ENCODE measurements at places on chromosomes 11 and 22.

DNA sequence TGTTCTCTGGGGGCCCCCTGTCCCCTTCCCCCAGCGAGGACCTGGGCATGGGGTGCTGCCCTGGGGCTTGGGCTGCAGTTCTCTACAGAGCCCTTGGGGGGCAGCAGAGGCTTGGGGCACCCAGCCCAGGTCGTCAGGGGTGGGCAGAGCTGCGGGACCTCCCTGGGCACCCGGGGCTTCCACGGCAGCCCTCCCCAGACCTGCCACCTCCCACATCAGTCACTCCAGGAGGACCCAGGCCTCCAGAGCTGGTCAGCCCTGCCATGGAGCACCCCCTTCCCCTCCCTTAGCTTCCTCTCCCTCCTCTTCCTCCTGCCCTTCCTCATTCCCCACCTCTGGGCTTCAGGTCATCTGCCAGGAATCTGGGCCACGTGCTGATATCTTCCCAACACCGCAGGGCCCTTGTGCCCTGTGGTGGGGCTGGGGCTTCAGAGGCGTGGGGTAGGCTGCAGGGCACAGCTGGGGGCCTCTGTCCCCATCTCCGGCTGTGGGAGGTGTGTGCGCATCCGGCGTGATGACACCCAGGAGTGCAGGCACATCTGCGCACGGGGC lies 5.8 kb downstream of the TSPAN4 start:
- peak; percentile 66 for DNase-seq

DNA sequence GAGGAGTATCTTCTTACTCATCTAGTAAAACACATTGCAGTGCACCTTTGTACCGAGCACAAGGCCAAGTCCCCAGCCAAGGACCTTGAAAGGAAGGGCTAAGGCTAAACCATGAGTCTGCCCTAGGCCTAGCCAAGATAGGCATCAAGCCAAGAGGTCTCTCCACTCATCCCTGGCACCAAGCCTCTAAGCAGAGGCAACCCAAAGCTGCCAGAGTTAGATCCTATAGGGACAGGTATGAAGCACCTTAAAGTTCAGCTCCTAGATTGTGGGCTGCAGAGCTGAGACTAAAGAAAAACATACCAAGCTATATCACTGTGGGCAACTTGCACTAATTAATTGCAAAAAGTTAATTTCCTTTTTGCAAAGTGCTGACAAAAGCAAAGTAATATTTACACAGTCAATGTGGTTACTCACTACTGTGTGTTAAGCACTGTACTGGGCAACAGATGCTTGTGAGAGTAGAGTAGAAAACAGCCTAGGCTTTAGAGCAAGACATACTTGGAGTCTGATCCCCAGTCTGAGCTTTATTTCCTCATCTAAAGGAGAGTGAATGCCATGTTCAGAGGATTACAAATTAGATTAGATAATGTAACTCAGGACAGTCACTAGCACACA lies 7.2 kb downstream of the COA4 start:
- no peak for DNase-seq

DNA sequence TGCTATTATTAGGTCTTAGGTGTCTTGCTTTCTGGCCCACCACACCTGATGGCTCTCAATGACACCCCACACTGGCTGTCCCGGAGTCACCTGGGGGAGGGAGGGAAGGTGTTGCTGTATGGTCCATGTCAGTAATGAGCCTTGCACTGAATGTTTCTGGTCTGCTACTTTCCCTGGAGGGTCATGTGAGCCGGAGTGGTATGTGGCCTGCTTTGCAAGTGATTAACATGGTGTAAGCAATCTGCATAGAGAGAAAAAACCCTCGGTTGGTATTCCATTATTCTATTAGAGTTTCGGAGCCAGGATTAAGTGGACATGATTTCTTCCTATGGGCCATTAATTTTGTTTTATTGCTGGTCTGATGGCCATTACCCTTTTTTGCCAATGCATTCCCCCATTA lies 63.9 kb downstream of the PKNOX2 start:
- no peak for DNase-seq

- no peak for DNase-seq
Observed at GRCh38 chr11:123193742-123194141, 1.3 kb downstream of the CLMP start.

DNA sequence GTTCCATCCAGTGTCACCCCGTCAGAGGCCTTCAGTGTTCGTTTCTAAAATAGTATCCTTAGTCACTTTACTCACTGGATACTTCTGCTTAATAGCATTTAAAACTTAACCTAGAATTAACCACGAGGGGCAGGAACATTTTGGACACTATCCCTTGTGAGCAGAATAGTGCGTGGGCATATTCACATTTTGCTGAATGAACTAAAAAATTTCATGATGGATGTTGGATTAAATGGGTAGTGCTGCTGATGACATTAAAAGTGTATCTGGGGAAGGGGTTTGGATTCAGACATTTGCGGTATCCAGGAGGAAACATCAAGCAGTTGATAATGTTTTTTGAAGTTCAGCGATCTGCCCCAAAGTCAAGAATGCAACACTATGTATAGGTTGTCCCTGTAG lies 750 bp upstream of the NAT10 start:
- DNase-seq: no peak

GRCh38 chr11:95912902-95913560 lies 10.9 kb downstream of the MTMR2 start:
- DNase-seq: no peak

DNA sequence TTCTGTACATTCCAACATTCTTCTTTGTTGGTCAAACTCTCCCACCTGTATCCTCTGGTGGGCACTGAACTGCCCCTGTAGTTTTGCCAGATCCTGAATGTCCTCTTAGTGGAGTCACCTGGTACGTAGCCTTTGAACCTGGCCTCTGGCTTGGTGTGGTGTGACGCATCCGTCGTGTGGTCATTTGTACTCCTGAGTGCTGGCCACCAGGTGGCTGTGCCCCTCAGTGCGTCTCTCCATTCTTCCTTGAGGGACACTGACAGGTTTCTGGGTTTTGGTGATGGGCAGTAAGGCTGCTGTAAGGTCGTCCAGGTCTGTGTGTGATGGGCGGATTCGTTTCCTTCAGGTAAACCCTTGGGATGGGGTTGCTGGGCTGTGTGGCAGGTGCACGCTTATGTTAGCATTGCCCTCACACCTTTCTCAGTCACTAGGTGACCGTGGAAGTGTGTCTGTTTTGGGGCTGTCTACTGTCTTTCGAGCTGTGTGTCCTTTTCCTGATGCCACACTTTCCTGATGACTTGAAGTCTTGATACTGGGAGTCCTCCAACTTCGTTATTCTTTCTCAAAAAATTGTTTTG lies 13.6 kb upstream of the RANBP1 start:
- DNase-seq: no peak

- DNase-seq: no peak
Observed at GRCh38 chr22:49953680-49954344, 6.8 kb upstream of the PIM3 start.

DNA sequence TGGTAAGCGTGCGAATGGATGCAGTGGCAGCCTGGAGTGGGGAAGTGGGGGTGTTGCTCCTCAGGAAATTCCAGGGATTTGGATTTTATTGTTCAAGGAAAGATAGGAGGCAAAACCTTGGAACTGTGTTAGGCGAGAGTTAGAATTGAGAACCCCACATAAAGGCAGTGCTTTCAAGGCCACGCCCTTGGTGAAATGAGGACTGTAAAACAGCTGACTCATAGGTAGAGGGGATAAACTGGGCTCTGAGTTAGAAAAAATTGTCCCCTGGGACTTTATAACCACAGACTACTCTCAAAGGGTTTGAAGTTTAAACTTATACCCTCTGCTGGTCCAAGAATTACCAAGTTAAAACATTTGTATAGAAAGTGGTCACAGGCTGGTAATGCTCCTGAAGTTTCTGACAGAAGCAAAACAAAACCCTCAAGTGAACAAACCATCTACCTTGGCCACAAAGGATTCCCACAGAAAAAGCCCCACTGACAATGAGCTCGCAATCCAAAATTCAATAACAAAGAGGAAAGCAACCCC lies 250.3 kb upstream of the TBCEL start:
- DNase-seq: no peak

DNA sequence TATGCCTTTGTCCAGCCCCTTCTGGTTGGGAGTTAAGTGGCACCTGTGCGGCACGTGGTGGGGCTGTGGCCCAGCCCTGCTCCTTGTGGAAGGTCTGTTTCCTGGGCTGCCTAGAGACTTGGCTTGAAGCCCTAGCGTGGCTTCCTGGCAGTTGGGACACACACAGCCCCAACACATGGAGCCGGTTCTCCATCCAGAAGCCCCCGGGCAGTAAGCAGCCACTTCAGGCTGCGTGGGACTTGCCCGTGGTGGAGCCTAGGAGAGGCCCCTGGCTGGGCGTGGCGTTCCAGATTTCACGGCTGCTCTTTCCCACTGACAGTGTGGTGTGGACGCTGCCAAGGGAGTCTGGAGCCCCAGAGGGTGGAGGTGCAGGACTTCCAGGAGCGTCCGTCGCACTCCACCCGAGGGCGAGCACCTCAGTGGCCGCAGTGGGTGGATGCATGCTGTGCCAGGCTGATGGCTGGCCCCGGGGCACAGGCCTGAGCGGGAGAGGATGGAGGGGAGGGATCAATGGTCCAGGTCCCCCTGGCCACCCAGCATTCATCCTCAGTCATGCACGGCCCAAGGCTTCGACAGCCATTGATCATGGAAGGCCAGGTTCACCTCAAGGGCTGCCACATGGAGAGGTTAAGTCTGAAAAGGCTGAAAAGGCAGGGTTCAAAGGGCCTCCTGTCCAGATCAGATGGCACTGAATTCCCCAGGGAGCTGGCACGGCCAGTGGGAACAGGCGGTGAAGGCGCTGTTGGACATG lies 9.3 kb downstream of the CCND1 start:
- no peak for DNase-seq

- no peak for DNase-seq
Observed at GRCh38 chr11:117057317-117057716, 40.9 kb downstream of the SIK3 start.

DNA sequence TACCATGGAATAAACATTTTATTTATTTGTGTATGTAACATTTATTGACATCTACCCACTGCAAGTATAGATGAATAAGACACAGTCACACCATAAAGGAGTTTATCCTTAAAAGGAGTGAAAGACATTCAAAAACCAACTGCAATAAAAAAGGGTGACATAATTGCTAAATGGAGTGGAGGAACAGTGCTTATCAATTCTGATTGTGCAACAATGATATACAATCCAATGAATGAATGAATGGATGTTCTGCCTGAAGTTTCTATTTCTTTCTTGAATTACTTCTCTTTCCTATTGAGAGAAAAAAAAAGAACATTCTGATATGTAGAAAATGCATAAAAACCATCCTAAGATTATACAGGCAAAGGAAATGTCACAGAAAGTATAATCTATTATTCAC lies 10.0 kb downstream of the MMP7 start:
- no peak for DNase-seq

DNA sequence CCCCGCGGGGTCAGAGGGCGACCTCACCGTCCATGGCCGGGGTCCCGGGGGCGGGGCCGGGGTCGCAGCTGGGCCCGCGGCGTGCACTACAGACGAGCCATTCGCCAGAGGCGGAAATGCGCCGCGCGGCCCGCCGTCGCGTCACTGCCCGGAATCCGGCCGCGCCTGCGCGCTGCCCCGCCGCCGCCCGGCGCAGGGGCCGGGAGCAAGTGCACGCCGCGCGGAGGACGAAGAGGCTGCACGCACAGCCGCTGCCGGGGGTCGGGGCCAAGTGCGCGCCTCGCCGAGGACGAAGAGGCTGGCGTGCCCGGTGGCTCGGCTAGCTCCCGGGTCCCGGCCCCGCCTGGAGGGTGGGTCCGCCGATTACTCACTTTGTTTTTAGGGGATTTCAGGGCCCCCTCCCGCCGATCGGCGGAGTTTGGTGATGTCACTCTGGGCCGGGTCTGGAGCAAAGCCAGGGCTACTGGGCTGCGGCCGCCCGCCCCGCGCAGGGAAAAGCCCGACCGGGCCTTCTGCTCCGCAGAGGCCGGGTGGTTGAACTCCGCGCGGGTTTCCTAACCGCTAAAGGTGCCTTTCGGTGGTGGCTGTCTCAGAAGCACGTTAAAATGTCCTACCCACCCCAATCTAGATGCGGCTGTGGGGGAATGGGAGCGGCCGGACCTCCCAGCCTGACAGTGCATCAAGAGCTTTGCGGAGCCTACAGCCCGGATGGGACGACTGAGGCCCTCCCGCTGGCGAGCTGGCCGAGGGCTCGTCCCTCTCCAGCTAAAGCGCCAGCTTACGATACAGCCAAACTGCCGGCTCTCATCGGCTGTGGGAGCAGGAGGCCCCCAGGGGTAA lies at the start of gene RELA:
Gene RELA (minus strand): TSS at position 118 of the 840 bp plus-strand sequence. CDS start 84 bp downstream, at position 34.
- DNase-seq: peak; percentile 91

GRCh38 chr22:37148031-37148651 lies 1.6 kb downstream of the IL2RB start:
- peak; percentile 45 for DNase-seq

DNA sequence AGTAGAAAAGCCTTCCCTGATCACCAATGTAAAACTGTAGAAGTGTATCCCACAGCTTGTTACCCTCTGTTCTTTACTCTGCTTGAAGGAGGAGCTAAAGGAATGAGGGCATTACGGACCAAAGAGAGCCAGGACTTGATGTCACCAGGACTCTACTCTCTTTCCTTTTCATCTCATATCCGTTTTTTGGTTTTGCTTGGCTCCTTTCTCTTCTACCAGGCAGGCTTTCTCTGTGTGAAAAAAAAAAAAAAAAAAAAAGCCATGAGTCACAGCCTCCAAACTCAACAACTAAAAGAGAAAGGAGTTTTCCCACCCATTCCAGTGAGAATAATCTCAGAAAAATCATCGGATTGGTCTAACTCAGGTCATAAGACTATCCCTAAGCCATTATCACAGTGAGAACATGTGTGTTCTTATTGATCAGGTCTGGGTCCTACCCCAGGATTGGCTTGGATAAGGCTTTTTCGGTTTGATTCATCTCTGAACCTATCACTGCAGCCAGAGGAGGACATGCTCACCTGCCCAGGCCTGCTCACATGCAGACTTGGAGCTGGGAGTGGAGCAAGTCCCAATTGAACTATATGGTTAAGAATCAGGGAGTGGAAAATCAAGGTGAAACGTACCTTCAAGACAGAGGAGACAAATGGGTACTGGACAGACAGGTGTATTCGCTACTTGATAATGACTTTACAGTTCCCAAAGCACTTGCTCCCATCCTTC lies 19.4 kb upstream of the LRRC55 start:
- DNase-seq: no peak

- DNase-seq: no peak
Observed at GRCh38 chr11:57815476-57815875, 53.9 kb downstream of the CTNND1 start.

GRCh38 chr22:30649430-30650007 lies 13.9 kb downstream of the SLC35E4 start:
- no peak for DNase-seq

DNA sequence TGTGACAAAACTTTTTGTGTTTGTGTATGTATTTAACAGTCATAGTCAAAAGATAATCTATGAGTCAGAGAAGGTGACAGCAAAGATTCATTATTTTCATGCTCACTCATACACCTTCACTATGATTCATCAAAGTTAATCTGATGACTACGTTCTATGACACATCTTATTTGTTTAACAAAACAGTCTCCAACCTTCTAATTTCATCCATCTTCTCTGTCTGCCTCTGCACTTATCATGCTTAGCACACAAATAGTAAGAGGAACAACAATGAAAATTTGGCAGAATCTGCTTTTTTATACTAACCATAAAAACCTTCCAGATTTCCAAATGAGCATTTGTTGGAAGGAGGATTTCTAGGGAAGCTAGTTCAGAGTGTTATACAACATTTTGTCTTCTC lies 568.9 kb downstream of the LUZP2 start:
- no peak for DNase-seq

All from immature natural killer cell (primary cell).